ENCODE measurements at places on chromosomes 7 and 10.

- no peak for DNase-seq
Measured at GRCh38 chr7:74103219-74103772, 19.7 kb downstream of the LIMK1 start.

- no peak for DNase-seq
Measured at GRCh38 chr7:158672975-158673374, 31.6 kb downstream of the NCAPG2 start.

DNA sequence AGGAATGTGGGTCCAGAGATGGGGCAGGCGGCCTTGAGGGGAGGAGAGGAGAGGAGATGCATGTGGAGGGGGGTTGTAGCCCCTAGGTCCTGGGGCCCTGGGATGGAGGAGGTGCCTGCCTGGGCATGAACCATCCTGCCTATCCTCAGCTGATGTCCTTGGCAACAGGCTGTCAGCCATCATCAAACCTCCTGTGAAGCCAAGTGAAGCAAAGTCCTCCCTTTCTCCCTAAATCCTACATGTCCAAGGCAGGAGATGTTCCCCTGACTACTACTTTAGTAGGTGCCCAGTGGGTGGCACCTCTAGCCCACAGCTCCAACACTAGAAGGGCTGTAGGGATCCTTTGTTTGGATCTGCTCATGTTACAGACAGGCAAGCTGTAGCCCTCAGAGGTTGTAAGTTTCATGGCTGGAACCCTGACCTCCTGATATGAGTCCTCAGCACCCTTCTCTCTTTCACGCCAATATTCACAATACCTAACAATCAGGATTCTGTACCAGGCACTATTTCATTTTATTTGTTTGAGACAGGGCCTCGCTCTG is 66.6 kb upstream of the SYPL1 start:
- DNase-seq, result peak; percentile 64

- no peak for DNase-seq
Measured at GRCh38 chr7:152854386-152854785, 94.8 kb downstream of the ACTR3B start.

DNA sequence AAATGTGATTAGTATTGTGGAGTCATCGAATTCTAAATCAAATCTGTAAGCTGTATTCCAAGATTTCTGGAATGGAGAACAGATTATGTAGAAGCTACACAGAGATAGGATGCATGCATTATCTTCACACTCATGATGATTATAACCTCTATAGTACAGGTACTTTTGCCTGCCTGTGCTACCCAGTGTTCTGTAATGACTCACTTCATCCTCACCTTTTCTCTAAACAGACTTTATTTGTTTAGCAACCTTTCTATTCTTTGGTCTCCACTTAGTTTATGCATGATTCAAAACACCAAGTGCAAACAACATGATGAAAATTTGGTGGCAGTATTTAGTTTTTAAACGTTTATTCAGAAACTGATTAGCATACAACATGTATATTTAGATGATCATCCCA is 68.4 kb upstream of the PRPS1L1 start:
- no peak for DNase-seq

DNA sequence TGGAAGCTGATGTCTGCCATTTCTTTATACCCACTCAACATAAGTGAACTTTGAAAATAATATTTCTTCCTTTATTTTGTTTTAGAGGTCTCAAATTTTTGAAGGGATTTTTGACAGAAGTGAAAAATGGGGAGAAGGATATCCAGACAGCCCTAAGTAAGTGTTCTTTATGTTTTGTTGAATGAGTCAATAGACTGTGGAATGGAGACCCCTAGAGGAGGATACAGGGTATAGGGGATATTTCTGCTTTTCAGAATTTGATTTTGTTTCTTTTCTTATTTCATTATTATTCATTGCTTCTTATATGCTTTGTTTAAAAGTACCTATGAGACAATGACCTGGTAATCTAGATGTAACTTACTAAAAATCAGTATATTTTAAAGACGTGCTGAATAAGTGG is 34.4 kb downstream of the PLEKHA8 start:
- peak; percentile 51 for DNase-seq

DNA sequence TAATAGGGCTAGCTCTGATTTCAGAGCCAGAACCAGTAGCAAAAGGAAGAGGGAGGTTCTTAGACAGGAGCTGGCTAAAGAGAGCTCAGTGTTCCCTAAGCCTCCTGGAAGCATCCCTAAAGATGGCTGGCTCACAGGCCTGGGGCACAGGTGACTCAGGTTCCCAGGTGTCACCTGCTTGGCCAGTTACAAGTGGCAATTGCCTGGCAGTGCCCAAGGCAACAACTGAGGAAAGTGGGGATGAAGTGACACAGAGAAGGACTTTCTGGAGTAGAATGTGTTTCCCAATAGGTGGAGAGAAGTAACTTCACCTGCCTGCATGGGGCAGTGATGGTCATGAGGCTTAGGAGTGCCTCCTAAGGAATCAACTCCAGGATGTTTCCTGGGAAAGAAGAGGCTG is 66.5 kb upstream of the EEPD1 start:
- DNase-seq, result no peak

DNA sequence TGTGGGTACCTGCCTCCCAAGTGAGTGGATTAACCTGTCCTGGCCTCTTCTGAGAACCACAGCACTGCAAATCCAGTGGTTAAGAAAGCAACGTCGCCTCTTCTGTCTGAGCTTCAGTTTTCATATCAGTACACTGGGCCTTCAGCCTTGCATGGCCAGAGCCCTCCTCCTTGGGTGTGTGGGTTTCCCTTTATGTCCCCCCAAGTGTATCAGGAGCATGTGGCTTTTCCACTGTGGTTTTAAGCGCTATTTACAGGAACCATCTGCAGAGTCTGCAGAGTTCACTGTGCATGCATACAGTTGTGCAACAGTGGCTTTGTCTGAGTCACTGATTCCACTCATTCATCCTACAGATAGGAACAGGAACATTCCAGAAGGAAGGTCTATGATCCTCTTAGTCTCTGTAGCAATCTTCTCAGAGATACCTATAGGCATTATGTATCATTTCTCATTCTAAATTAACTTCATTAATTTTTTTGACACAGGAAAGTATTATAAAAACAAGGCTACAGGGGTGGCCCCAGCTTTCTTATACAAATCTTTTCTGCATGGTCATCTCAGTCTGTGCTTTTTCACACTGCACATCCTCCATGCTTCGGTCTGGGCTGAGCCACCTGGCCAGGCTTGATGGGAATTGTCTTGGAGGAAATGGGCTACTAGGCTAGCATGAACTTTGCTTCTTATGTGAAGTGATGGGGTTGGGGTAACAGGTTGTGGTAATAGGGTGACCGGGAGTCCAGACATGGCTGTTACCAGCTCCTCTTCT is 17.1 kb downstream of the MBL2 start:
- DNase-seq, result no peak

GRCh38 chr7:134702366-134703240 is 56.0 kb downstream of the BPGM start:
- no peak for DNase-seq

DNA sequence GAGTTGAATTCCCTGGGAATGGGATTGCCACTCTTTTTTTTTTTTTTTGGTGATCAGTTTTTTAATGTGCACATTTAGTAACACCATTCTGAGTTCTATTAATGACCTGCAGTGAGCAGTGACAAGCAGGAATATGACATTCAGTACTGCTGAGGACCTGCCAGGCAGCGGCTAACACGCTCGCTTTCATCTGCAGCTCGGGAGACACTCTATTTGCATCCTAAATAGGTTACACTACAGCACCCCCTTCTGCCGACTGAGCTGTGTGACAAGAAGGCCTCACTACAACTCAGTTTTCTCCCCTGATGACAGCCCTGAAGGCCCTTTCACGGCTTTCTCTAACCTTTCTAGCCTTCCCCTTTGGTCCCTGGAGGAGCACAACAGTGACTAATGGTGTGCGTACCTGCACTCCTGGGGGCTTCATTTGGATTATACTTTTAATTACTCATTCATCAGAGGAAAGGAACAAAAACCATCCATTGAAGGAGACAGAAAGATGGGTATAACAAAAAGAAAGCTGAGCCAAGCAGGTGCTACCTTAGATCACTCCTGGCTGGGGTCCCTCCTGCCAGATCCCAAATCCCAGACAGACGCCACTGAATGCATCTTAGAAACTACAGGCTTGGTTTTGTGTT is 872.4 kb downstream of the LRMDA start:
- DNase-seq, result peak; percentile 71

DNA sequence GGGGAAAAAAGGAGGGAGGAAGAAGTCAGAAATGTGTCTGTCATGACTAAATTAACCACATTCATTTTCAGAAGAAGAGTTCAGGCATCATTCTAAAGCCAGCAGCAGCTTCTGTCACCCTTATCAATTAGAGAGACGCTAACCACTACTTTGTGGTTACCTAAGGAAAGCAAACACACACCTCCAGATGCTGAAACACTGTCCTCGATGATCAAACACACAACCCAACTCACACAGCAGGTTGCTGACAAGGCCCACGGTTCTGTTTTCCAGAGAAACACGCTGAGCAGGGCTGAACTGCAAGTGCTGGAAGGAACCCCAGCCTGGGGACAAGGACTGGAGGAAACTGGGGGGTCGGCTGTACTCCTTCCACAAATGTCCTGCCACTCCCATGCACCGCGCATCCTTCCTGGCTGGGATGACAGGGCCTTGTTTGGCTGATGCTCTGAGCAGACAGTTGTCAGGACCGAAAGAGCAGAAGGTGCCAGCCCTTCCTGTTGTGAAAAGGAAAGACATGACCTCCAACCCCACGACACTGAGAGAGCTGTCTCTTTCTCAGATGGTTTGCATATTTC is 36.6 kb downstream of the PRKCQ start:
- no peak for DNase-seq

GRCh38 chr7:22725585-22725984 is 1.4 kb upstream of the IL6 start:
- DNase-seq, result no peak

DNA sequence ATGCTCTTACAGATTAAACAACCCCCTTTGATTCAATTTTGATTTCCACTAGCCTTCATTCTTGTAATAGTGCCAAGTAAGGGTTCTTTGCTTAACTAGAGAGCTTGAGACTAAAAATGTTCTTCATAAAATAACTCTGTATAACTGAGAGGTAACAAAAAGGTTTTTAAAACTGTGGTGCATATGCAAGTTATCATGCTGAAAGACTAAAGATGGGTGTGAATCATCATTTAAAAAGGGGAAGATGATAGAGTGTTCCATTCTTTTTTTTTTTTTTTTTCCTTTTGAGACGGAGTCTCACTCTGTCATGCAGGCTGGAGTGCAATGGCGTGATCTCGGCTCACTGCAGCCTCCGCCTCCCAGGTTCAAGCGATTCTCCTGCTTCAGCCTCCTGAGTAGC is 11.1 kb downstream of the MDFIC start:
- DNase-seq, result no peak

- no peak for DNase-seq
Measured at GRCh38 chr10:8331387-8331786, 276.9 kb downstream of the GATA3 start.

DNA sequence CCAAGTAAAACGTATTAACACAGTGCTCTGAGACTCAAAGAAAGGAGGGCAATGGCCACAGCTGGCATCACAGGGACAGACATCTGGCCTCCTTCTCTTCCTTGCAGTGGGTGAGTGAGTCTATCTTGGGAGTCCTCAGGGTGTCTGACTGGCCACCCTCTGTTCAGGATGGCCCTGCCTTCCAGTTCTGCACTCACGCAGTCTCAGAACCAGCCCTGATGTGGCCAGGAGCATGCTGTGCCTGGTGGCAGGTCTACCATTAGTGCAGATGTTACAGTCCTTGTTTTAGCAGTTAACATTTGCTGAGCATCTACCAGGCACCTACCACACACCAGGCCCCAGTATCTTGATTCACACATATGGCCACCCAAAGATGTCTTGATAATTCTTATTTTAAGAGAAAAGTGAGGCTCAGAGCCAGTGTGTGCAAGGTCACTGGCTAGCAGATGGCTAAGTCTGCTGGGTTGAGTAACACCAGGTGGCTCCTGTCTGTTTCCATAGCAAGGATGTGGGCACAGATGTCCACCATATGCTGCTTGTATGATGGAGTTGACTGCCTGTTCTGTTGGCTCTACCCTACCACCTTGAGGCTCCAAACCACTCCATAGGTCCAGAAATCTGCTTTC is 23.2 kb upstream of the ARHGAP22 start:
- no peak for DNase-seq

DNA sequence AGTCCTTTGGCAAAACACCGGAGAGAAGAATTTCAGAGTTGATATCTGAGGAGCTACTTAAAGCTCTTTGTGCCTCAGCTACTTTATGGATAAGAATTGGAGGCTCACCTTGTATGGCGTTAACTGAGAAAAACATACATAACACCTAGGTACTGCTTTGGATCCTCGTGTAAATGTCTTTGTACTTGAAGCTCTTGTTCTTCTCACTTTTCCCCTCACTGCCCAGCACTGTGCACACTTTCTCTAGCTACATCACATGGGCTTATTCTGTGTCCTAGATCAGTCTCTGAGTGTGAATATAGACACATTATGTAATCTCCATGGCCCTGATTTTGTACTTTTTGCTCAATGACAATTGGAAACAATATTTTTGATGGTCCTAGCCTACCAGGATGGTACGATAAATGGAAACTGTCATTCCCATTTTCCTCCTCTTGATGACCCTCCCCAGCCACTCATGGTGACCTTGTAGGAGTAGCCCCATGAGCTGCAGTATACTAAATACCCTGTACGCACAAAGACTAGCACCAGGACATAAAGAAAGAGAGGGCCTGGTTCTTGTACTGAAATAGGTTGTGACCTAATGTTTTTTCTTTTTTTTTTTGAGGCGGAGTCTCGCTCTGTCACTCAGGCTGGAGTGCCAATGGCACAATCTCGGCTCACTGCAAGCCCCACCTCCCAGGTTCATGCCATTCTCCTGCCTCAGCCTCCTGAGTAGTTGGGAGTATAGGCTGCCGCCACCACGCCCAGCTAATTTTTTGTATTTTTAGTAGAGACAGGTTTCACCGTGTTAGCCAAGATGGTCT is 22.1 kb downstream of the STAMBPL1 start:
- DNase-seq, result no peak

DNA sequence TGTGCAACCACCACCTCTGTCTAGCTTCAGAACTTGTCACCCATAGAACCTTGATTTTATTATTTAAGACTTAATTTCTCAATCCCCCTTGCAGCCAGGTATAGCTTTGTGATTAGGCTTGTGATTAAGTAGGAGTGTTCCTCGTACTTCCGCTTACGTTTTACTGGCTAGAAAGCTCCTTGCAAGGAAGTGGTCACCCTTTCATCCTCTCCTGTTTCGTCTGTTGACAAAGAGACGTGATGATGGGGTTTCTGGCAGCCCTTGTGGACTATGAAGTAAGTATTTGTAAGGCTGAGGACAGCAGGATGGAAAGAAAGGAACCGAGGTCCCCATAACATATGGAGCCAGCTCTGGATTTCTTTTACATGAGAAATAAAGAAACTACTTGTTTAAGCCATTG is 86.5 kb upstream of the KDM7A start:
- no peak for DNase-seq

DNA sequence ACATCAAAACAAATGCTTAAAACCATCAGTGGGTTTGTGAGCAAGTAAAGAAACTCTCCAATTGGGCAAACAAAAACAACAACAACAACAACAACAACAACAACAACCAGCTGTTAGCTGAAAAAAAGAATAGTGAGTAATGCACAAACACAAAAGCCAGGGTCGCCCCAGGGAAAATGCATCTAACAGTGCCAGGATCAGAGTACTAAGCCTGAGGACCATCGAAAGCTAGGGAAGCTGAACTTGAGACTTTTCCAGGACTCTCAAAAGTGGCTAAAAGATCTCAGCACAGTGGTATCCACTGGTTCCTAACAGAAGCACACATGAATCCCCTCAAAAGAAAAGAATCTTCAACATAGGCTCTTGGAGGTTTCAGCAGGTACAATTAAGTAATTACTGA is 83.3 kb downstream of the CPXM2 start:
- no peak for DNase-seq

Data from A549 (cell line).